ENCODE measurements at places on chromosomes 1 and 21.

DNA sequence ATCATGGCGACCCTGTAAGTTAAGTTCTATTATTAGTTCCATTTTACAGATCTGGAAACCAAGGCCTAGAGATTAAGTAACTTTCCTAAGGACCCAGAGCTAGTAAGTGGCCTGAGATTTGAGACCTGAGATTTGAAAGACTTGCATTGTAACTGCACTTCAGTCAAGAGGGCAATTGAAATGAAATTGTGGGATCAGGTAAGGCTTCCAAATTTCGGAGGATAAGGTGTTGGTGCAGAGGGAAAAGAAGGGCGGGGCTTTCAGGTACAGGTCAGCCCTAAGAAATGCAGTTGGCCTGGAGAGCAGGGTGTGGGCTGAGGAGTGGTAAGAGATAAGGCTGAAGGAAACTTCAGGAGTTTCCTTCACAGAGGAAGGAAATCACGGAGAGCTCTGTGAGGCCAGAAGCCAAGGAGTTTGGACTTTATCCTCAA, 51.1 kb downstream of the SLC16A1 start:
- no peak for DNase-seq

GRCh38 chr1:91831132-91831930, 54.6 kb downstream of the TGFBR3 start:
- no peak for DNase-seq

DNA sequence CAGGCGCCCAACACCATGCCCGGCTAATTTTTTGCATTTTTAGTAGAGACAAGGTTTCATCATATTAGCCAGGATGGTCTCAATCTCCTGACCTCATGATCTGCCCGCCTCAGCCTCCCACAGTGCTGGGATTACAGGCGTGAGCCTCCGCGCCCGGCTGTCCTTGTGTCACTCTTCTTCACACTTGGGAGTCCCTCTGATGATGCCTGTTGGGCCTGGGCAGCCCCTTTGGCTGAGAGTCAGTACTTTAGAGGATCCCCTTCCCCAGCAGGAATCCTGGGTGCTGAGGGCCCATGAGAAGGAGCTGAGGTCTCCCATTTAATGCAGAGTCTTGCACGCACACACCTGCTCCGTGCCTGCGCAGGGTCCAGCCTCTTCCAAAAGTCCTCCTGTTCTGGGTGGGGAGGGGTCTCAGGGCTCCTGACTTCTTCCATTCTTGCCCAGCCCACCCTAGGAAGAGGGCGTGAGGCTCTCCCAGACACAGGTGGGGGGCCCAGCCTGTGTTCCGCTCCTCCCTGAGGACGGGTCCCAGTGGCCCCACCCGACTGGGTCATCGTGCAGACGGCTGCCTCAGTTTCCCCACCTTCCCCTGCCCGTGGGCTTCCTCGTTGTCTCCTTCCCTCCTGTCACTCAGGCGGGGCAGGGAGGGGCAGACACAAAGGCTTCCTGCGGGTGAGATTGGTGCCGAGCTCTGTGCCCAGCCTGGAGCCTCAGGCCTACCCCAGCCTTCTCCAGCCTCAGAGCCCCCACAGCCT, 3.9 kb downstream of the TTLL10 start:
- DNase-seq = no peak

GRCh38 chr1:68322837-68323687, 90.7 kb upstream of the WLS start:
- DNase-seq = no peak

Data from amniotic stem cell (primary cell).